ENCODE measurements at places on chromosomes 7 and 10.

DNA sequence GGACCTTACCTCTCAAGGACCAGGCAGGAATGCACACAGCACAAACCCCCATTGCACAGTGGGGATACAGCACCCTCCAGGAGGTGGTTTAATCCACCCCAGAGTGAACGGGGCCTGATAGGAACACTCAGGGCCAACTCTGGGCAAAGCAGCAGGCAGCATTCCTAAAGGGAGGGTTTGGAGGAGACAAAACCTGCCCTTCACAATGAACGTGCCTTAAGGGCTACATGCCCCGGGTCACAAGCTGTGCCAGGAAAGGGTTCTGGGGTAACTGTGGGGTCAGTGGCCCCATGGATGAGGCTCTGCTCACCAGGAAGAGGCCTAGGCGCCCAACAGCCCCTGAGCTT, 1.1 kb downstream of the GPRIN2 start:
- no peak for DNase-seq

DNA sequence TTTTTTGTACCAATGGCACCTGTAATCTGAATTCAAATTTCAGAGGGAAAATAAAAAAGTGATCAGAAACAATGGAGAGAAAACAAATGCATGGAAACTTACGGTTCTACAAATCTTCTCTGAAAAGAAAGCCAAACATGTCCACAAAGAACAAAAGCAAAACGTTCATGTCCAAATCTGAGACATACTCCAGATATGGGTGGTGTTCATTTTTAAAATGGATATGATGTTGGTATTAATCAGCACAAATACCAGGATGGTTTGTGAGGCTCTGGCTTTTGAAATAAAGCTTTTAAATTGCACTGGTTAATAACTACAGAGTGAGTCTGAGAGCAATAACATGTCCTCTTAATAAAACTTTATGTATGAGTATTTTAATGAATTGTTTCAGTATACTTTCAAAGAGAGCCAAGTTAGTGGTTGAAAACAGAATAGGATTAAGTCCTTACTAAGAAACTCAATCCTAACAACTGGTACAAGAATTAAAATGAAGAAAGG, 366.4 kb downstream of the INHBA start:
- no peak for DNase-seq

GRCh38 chr7:154591544-154591943, 411.4 kb downstream of the PAXIP1 start:
- no peak for DNase-seq

DNA sequence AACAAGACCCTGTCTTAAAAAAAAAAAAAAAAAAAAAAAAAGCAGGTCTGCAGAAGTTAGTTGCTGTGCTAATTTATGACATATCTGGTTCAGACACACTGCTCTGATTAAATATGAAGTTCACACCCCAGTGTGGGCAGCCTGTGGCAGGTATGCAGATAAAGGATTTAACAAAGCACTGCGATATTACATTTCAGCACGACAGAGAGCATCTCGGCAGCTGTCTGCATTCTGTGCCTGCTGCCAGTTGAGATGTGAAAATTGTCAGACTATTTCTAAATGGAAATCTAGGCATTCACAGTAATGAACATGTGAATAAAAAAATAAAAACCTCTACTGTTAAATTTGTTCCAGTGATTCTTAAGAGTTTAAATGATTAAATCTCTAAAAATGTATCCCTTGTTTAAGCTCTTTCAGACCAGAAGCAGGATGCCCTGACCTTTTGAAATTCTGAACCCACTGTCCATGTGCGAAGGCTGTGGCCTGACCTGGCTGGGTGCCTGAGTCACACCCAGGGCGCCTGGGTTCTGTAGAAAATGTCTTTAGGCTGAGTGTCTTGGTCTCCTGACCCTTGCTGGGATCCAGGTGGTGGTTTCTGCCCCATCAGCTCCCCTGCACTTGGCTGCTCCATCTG, 272.9 kb downstream of the WDR37 start:
- no peak for DNase-seq

GRCh38 chr7:124059375-124059774, 26.5 kb upstream of the TMEM229A start:
- DNase-seq: no peak

DNA sequence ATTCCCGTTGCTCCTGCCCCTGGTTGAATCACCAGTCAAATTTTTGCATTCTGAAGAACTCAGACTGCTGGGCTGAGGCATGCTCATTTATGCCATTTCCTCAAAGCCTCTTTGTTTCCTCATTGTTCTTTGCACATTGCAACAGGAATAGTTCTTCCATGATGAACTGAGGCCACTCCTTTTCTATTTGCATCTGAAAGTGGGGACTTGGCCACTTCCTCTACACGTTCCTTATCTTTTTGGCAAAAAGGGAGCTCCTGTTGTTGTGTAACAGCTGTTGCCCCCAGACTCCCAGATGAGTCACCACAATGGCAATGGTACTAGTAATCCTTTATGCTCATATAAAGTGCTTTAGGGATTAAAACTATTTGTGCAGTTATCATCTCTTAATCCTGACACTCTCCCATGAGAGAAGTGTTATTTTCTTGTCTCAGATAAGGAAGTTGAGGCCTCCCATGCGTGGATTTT, 20.1 kb upstream of the ITPRID1 start:
- DNase-seq: no peak

DNA sequence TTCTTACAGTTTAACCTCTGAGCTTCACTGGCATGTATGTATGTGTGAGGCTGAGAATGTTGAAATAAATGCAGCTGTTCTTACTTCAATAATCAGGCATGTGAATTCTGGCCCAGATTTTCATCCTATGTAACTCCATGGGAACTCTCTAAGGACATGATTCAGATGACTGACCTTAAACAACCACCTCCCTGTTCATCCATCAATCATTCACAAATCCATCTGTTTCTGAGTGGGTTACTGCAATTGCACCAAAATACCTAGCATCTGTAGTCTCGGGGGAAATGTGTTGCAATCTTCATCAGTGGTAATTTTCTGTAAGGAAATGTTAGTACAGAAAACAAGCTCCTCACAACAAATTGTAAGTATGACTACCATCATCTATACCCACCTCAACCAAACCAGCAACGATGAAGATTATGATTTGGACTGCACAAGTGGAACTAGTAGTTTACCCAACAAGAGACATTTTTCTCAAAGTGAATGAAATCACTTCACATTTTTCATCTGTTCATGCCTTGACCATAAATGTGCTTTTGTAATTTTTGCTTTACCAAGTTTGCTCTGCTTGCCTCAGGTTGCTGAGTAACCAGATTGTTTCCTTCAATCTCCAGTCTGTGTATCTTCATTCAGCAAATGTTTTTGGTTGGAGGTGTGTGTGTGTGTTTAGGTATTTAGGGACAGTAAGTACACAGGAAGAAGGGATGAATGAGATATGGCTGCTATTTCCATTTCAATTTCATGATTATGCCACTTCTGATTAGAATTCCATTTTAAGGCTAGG, 65.7 kb upstream of the FZD8 start:
- DNase-seq: no peak

GRCh38 chr10:71975871-71976725, 11.9 kb downstream of the CHST3 start:
- DNase-seq: no peak

DNA sequence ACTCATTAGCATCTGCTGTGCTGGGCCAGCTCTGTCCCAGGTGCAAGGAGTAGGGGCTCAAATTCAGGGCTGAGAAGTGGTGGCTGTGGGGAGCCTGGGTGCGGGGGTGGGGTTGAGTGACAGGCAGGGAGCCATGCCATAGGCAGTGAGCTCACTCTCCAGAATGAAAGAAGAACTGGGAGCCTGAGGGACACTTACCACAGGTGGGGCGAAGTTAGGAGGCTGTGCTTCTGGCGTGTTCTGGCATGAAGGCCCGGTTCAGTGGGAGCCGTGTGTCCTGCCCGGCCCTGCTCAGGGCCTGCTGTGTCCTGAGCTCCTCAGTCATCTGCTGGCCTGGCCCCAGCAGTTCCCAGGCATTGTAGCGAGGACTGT, 62.5 kb downstream of the MKI67 start:
- DNase-seq: no peak

DNA sequence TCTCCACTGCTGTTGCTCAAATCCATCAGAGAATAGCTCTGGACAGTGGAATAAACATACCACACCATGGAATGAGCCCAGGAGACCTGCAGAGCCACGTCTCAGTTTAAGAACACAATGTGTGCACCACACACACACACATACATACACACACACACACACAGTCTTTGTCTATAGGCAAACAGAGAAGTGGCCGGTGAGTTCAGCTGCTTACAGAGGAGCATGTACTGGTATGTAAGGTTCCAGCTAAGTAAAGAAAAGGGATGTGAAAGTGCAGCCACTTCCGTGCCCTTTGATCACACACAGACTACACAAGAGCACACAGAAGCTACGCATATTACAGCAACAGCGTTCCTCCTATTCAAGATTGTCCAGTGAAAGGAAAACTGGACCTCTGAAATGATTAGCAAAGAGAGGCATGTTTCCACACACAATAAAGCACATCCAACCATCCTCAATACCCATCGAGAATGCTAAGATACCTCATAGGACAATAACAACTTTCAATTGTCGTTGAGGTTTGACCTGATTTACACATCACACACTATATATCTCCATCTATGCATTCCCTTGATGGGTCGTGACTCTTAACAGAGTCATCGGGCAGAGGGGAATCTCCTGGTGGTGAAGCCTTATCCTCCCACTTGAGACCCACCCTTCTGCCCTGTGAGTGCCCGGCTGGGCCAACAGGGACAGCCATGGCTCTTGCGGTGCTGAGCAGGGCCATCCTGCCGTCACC, 23.6 kb downstream of the SLC35B4 start:
- DNase-seq: peak; percentile 29

DNA sequence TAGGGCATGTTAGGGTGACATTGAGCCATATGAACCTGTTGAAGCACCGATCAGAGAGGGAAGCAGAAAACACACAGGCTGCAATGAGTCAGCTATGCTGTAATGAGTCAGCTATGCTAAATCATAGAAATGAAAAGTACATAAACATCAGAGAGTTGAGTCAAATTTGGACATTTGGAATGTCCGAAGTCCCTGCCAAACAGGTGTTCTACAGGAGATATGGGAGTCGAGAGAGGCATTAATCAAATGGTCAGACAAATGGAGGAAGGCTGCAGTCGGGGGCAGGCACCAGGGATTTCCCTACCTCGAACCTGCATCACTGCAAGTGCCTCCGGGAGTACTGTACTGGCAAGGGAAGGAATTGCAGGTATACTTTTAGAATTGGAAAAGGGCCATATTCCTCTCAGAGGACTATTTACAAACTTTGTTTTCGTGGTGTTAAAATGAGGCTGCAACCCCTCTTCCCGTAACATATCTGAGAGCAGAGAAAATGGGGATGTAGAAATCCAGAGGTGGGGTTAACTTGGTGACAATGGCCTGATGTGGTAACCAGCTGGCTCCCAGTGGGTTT, 8.8 kb upstream of the ZC3HAV1 start:
- DNase-seq: no peak

DNA sequence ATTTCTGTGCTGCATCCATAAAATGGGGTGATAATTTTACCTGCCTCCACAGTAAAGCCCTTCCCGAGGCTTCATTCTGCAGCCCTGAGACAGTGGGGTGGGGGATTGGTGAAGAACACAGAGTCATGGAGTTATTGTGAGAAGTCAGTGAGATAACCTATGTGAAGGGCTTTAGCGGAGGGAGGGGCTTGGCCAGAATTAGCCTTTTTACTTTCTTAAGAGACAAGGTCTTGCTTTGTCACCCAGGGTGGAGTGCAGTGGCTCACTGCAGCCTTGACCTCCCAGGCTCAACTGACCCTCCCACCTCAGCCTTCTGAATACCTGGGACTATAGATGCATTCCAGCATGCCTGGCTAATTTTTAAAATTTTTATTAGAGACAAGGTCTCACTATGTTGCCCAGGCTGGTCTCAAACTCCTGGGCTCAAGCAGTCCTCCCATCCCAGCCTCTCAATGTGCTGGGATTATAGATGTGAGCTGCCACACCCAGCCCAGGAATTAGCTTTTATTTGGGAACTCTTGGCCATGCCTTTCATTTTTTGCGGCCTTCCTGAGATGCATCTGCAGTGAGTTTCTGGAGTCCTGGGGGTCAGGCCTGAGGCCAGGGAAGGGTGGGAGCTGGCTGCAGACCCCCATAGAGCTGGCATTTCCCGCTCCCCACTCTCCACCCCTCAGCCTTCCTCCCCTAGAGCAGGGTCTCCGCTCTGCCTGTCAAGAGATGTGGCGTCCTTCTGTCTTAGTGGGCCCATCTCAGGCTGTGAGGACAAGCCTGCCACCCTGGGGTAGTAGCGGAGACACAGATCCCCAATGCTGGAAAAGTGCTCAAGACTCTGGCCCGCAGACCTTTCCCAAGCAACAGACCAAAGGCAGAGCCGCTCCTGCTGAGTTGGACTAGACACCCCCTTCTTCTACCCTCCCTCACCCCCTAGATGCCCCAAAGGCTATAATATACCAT, 77.0 kb downstream of the ZMIZ1 start:
- no peak for DNase-seq

- no peak for DNase-seq
Observed at GRCh38 chr10:70678757-70679489, 6.6 kb downstream of the ADAMTS14 start.

DNA sequence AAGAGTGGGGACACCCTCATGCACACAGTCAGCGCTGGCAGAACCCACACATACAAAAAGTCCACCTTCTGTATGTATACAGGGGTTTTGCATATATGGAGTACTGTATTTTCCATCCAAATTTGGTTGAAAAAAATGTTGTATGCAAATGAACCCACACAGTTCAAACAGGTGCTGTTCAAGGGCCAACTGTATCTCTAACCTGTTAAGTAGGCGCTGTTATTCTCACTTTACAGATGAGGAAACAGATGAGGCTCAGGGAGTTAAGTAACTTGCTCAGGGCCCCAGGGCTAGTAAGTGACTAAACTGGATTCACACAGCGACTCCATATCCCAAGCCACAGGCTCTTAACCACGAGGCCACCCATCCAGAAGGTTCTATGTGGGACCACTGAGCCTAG, 69.9 kb downstream of the C10orf105 start:
- DNase-seq: no peak

DNA sequence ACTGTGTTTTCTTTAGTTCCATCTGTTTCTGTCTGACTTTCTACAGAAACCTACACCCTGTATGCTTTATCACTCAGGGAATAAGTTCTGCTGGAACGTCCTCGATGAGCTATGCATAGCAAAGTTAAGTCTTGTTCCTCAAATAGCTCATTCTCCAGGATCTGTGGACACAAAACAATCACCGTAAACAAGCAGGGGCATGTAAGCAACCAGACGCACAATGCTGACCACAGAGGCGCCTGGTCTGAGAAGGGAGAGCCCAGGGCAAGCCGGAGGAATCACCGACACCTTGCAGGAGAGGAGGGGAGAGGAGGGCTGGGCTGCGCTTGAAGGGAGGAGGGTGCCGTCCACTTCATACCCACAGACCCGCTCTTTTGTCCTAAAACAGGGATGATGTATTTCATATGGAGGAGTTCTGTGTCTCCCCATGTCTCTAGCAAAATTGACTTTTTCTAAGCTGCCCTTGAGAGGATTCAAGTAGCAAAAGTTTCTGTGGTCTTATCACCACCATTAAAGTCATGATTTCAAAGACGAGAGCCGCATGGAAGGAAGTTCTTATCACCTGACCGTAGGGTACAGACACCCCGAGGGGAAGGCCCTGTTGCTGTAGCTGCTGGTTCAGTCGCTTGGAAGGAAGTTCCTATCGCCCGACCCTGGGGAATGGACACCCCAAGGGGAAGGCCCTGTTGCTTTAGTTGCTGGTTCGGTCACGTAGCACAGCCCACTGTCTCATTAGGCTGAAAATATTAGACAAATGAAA, 14.3 kb downstream of the CALML3 start:
- no peak for DNase-seq
